Activated CD8-positive, alpha-beta T cell treated with anti-CD3 and anti-CD28 coated beads, Interleukin-2, amount 10 ng/mL, durations not matched to agents 7 days and 5 days (primary cell): ENCODE measurements at places on chromosomes 7 and 10.
A peak's percentile ranks its signal among the peaks of the same experiment; 100 is the strongest.

- no peak for DNase-seq
Observed at GRCh38 chr10:34098821-34099567, 716.1 kb downstream of the PARD3 start.

- peak; percentile 50 for DNase-seq
Observed at GRCh38 chr10:70324339-70324861, 40.6 kb upstream of the NPFFR1 start.

GRCh38 chr10:938941-939678, 7.6 kb upstream of the LARP4B start:
- DNase-seq, result peak; percentile 28

GRCh38 chr10:32123021-32123420, 66.8 kb upstream of the KIF5B start:
- DNase-seq, result no peak

DNA sequence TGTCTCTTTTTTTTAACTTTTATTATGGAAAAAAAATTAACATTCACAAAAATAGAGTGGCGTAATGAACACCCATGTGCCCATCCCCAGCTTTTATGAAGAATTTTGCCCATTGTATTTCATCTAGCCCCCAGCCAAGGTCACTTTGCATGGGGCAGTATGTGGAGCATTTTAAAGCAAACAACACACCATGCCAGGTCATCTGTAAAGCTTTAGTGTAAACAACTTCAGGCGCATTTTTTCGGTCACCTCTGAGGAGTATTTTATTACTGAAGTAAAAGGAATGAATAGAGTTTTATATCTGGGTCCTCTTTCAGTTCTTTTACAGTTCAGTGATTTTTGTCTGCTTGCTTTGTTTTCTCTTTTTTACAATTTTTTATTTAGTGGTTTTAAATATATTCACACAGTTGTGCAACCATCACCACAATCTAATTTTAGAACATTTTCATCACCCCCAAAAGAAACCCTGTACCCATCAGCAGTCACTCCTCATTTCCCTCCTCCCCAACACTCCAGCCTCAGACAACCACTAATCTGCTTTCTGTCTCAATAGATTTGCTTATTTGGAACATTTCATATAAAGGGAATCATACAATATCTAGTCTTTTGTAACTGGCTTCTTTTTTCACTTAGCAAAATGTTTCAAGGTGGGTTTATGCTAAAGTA, 87.9 kb downstream of the SLC37A3 start:
- no peak for DNase-seq

DNA sequence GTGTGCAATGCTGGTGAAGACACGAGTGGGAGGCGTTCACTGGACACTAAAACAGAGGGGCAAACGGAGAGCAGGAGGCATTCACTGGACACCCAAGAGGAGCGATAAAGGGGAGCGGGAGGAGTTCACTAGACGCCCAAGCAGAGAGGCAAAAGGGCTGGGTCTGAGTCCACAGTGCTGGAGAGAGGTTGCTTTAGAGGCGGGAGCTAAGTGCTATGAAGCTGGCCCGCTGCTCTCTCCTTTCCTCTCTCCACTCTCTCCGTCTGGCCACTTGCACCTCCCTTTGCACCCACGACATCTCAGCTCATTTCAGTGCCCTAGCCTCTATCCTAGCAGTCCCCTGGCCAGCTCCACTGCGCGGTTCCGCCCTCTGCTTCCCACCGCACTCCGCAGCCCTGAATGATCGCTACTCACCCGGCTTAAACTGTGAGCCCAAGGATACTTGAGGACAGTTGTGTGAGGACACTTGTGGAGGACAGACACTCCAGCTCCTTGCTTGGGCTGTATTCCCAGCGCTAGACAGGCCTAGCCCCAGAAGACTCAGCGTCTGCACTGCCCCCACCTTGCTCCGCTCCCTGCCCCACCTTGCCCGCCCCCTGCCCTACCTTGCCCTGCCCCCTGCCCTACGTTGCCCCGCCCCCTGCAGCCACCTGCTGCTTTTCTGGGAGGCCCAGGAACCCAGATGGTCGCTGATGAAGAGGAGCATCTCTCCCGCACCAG, 78.8 kb upstream of the CPXM2 start:
- DNase-seq, result no peak

GRCh38 chr7:94897541-94897940, 9.9 kb upstream of the PPP1R9A start:
- DNase-seq, result no peak

GRCh38 chr7:34038816-34039470, 133.6 kb downstream of the BMPER start:
- no peak for DNase-seq

DNA sequence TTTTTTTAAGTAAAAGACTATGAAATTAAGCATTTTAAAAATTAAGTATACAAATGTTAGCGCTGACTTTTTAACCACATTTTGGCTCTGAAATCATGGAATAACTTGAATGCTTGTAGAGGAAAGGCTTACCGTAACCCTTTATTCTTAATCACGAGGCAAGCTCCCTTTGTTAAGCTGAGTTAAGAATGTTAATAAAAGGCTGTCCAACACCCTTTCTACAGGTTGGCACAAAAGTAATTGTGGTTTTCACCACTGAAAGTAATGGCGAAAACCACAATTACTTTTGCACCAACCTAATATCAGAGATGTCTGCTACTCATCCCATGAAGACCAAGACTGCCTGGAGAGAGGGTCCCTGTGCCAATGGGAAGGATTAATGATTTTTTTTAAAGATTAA, 70.6 kb downstream of the STK17A start:
- DNase-seq, result no peak

- no peak for DNase-seq
Observed at GRCh38 chr7:51102828-51103227, 213.8 kb downstream of the COBL start.

DNA sequence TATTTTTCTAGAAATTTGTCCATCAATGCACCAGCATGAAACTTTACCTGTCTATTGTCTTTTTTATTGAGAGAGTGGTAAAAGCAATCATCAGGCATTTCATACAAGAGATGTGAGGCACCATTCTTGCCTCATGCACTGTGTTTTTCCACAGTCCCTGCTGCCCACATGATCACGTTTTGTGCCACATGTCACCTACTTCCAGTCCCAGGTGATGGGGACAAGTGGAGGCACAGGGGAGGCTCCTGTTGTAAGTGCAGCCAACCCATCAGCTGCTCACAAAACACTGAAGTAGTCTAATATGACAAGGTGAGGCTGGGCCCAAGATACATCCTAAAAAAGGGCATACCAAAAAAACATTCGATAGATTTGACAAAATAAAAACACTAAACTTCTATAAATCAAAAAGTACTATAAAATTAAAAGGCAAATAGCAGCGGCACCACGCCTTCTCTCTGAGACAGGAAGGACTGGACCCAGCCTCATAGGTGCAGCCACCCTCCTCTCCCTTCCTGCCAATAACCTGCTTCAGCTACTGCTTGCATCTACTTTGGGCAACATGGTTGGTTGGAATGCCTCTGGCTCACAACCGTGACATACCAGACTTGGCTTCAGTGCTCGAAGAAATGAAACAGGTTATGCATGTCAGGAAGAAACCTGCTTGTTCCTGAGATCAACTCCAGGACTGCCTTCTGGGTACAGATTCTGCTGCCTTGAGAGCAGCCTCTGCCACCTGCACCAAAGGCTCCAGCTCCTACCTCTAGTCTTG, 2.3 kb downstream of the ZC3HAV1L start:
- no peak for DNase-seq

DNA sequence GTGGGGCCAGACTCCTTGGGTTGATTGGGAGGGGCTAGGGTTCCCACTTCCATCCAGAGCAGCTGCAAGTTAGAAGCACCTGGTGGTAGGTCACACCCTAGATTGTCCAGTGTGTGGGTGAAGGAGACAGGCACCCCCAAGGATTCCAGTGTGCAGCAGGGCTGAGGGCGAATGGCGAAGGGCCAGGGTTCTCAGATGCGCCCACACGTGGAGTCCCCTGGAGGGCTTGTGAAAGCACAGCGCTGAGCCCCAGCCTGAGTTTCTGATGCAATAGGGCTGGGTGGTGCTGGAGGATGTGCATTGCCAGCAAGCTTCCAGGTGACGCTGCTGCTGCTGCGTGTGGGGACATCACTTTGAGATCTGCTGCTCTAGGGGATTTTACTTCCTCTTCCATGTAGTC, 25.4 kb downstream of the TBATA start:
- DNase-seq, result peak; percentile 36

GRCh38 chr7:7102906-7103305, 79.4 kb upstream of the C1GALT1 start:
- no peak for DNase-seq

DNA sequence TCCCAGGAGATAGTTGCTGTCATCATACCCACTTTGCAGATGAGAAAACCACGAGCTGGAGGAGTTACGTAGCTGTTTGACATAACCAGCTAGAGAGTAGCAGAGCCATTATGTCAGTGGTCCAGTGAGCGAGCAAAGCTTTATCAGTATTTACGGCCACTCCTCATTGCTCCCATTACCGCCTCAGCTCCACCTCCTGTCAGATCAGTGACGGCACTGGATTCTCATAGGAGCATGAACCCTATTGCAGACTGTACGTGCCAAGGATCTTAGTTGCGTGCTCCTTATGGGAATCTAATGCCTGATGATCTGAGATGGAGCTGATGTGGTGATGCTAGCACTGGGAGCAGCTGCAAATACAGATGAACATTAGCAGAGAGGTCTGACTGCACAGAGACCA, 9.2 kb upstream of the SFMBT2 start:
- DNase-seq, result no peak

DNA sequence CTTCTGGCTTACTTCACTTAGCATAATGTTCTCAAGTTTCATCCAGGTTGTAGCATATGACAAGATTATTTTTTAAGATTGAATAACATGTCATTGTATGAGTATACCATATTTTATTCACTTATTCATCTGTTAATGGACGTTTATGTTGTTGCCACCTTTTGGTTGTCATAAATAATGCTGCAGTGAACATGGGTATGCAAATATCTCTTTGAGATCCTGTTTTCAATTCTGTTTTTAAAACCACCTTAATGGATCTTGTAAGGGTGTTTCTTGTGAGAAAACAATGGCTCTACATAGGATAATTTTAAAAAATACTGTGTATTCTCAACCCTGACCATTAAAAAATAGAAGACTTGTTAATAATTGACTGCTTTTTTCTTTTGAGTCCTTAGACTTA, 290.7 kb upstream of the TMEM229A start:
- DNase-seq, result no peak

DNA sequence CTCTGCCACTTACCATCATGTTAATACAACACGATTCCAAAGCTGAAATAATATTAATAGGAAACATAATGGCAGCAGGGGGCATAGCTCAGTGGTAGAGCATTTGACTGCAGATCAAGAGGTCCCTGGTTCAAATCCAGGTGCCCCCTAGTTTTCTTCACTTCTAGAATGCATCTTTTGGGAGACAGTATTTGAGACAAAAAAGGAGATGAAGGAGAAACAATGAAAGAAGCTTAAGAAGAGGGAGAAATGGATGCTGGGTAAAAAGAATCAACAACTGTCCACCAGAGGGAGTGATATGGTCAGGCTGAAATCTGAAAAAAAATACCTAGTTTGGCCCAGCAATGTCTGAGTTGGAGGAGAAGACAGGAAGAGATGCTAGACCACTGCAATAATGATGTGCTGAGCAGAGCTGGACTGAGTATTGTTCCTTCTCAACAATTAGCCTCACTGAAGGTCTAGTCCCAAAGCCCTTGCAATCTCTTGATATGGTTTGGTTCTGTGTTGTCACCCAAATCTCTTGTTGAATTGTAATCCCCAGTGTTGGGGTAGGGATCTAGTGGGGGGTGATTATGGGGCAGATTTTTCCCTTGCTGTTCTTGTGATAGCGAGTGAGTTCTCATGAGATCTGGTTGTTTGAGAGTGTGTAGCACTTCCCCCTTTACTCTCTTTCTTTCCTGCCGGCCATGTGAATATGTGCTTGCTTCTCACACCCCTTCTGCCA, 48.3 kb downstream of the ZNF783 start:
- DNase-seq, result no peak

- peak; percentile 39 for DNase-seq
Observed at GRCh38 chr7:116802746-116803152, 59.6 kb upstream of the CAPZA2 start.

- DNase-seq, result no peak
Observed at GRCh38 chr10:86049442-86049841, 317.2 kb downstream of the GRID1 start.

DNA sequence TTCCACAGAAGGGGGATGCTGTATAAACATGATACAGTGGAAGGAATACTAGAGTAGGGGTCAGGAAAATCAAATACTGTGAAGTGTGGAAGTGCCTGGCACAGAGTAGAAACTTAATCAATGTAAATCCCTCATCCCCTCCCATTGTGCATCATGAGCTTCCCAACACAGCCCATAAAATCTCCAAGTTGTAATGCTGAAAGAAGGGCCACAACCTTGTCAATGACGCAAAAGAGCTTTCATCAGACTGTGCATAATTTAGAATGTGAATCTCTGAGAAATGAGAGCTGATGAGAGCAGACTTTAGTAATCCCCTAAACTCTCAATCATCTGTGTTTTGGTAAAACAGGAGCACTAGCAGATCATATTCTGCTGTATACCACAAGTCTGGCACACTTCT, 105.2 kb upstream of the IMMP2L start:
- DNase-seq, result no peak

DNA sequence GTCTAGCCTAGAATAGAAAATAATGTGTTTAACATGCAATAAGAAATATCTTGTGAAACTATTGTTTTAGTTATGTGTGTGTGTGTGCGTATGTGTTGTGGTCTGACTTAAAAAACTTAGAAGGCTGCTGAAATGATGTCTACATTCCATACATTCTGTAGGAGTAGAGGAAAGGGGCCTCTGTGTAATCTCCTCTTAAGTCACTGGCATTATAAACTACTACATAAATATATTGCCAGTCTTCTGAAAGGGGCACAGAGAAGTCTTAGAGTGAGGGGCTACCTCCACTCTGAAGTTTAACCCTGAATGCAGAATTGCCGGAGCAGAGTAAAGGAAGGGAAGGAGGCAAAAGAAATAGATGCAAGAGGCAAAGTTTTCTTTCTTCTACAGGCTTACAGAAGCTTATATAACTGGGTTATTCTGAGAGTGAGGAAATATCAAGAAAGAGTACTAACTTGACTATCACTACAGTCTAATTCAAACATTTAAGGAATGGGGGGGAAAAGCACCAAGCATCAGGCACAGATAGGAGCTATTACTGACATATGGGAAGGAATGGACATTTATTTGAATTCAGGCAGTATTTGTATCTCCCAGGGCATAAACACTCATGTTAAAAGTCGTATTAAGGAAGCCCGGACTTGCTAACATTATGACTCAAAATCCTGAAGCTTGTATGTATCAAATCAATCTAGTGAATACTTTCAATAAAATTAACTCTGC, 75.7 kb downstream of the DNAJC1 start:
- DNase-seq, result no peak

DNA sequence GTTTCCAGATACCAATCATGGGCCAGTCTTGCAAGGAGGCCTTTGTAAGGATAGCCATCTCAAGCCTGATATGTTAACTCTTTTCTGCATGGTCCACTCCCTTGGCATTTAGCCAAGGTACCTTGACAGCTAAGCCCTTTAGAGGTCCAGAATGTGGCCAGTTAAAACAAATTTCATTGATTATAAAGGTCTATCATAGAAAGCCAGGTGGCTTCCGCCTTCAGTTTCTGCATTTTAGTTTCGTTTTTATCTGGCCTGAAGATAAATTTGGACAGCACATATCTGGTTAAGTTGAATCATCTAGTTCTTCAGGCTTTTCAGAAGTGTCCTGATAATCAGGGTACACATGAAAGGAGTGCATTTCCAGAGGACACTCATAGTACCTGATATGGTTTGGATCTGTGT, 30.7 kb downstream of the ANKIB1 start:
- DNase-seq, result no peak

GRCh38 chr7:2567679-2568278, 9.0 kb downstream of the IQCE start:
- no peak for DNase-seq

GRCh38 chr7:120680985-120681384, 177.0 kb downstream of the TSPAN12 start:
- DNase-seq, result no peak
